SW 1271 (cell line): ENCODE measurements at places on chromosomes 4 and X.

- DNase-seq = no peak
Observed at GRCh38 chrX:72330131-72330530, 24.4 kb upstream of the CITED1 start.

DNA sequence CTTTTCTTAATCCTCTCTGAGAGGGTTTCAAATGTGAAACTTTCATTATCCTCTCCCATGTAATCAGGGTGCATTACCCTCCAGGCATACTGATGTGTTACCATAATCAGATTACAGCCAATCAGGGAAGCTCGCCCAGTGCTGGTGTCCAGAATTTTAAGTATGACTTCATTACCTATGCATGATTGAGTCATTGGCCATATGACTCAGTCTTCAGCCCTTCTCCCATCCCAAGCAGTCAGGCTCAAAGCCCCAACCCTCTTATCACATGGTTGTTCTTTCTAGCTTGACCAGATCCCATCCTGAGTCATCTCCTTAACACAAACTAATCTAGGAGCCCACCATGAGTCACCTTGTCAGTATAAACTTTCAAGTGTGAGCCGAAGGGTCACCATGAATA, 1668.1 kb upstream of the AGA start:
- no peak for DNase-seq

DNA sequence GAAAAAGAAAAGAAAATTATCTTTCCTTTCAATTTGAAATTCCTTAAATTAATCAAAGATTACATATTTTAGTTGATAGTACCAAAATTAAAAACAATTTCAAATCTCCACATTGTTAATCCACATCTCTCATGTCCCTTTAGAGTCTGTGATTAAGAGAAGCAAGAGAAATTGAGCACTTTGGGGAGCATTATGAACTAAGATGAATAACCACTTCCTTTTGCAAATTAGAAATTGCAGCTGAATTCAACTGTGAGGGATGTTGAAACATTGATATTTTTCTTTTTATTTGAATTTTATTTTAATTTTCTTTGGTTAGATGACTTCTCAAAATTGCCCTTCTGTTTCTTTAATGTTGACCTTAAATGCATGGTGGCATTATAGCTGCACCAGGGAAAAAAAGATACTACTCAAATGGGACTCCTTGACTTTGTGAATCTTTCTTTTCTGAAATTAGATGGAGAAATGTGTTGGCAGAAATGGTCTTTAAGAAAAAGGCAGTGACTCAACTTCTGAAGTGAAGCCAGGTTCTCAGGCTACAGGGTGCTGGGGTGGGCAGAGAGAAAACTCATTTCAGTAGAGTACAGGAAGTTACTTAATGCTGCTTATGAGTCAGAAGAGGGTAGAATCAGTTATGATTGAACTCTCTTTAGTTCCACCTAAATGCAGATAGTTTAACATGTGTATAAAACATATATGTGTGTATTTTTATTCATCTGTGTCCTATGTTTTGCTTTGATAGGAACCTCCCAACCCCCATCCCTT, 92.0 kb upstream of the TNIP3 start:
- peak; percentile 70 for DNase-seq

DNA sequence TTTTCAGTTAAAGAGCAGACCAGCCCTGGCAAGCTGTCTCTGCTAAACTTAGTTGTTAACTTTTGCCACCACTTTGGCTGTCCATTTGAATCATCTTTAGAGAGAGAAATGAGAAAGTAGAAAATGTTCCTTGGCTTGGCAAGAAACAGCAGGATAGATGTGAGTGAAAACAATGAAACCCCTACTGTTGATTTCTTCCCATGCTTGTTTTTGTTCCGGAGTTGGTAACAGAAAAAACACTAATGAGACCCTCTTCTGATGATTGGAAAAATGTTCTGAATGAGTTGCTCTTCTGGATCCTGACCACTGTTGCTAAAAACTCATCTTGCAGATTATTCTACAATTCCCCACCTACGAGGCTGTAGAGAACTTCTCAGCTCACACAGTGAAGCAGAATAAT, 203.3 kb downstream of the MAPK10 start:
- no peak for DNase-seq

DNA sequence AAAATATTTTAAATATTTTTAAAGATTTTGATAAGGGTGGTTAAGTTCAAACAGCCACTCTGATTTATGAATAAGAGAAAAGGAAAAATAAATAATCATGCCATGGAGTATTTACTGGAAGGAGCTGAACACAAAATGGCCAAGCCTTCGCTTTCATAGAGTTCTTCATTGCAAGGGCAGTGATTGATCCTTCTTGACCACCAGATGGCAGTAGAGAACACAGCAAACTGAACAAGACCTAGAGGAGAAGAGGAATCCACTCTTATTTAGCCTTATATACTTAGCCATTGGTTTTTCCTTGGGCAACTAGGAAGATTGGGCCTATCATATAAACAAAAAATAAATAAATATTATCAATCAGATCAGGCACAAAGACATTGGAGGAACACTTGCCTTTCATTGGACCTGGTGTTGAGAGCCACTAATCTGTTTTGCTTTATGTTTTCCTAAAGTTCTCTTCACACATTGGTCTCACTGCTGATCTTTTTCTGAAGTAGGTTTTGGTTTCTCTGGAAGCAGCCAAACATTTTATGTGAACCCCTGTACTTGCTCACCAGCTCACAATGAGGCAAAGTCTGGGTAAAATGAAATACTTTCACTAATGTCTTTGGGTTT, 58.1 kb upstream of the PARM1 start:
- peak; percentile 57 for DNase-seq
